ENCODE measurements at places on chromosomes 16 and 17.
A peak's percentile ranks its signal among the peaks of the same experiment; 100 is the strongest.

DNA sequence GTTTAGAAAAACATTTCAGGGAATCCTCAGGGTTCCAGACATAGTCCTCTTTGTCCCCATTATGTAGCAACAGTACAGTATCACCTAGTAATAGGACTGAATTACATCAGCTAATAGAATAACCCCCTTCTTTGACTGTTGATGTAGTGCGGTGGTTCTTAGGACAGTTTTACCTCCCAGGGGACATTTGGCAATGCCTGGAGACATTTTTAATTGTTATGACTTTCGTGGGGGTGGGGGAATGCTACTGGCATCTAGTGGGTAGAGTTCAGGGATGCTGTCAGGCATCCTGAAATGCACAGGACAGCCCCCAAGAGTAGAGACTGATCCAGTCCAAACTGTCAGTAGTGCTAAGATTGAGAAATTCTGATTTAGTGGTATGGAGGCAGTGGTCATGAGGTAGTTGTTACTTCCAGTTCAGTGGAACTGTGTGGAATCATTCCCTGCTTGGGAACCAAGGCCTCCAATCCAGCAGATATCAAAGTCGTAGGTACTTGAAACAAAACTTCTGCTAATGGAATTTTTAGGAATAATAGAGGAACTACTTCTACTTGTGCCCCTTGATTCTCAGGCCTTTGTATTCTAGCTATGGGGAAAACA lies 20.3 kb downstream of the NF1 start:
- no peak for DNase-seq

- no peak for DNase-seq
Observed at GRCh38 chr16:57009643-57010170, 20.4 kb downstream of the NLRC5 start.

DNA sequence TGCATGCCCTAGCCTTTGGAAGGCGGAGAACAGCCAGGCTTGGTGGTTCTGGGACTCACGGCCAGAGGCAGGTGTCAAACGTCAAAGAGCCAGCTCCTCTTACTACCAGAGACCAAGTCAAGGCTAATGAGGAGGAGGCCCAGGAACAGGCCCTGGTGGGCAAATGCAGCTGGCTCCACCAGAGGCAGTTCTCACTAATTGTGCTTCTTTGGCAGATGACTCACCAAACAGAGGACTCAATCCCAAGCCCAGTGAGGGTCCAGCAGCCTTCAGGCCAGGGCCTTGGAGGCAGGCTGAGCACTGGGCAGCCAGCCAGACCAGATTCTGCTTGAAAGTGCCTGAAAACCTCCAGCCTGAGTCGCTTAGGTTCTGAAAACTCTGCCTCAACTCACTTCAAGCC lies 336.5 kb upstream of the CDH5 start:
- DNase-seq, result peak; percentile 85

GRCh38 chr17:64698725-64699124 lies 36.6 kb upstream of the SMURF2 start:
- peak; percentile 78 for DNase-seq

DNA sequence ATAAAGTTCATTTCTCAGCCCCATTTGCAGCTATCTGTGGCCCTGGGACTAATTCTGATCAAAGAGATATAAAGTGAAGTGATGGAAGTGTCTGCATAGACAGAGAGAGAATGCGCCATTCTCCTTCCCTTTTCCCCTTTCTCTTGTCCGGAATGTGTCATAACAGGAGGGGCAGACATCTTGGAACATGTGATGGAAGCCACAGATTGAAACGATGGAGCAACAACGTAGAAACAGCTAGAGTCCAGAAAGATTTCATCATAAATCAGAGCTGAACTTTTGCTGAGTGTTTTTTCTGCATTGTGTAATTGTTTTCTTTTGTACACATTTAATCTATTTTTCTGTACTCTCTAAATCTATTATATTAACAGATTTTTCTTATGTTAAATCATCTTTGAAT lies 11.3 kb downstream of the ASGR1 start:
- no peak for DNase-seq

DNA sequence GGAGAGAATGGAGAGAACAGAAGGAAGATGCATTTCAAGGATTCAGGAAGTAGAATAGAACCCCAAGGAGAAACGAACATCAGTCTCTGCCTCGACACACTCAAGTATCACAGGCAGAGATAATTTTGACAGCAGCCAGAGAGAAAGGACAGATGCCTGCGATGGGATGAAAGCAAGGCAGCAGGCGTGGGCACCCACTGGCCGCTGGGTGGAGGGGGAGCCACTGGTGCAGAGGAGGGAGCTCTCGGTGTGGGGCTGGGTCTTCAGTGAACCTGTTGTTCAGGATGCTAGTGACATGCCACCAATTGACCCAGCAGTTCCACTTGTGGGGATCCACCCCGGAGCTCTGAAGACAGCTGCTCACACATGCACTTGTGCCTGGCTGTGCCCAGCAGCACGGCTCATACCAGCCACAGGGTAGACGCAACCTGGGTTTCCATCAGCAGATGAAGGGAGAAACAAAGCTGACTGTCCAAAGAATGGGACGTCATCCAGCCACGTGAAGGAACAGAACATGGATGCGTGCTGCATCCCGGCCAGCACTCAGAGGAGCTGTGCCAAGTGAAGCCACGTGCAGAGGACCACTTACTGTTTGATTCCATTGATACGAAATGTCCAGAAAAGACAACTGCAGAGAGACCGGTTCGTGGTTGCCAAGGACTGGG lies 127.0 kb downstream of the BANP start:
- no peak for DNase-seq

GRCh38 chr16:7979448-7980132 lies 610.7 kb downstream of the TMEM114 start:
- DNase-seq, result no peak

Measured in IMR-90 (cell line).